Left lung (tissue), 14 donors: ENCODE measurements at places on chromosomes 11 and 22. TPM values are rescaled to one million over a fixed set of nuclear protein-coding genes. Genes with fewer than 3 reads are reported as not detected.

The POLR3H gene
- total RNA-seq: 55.4 TPM

DNA sequence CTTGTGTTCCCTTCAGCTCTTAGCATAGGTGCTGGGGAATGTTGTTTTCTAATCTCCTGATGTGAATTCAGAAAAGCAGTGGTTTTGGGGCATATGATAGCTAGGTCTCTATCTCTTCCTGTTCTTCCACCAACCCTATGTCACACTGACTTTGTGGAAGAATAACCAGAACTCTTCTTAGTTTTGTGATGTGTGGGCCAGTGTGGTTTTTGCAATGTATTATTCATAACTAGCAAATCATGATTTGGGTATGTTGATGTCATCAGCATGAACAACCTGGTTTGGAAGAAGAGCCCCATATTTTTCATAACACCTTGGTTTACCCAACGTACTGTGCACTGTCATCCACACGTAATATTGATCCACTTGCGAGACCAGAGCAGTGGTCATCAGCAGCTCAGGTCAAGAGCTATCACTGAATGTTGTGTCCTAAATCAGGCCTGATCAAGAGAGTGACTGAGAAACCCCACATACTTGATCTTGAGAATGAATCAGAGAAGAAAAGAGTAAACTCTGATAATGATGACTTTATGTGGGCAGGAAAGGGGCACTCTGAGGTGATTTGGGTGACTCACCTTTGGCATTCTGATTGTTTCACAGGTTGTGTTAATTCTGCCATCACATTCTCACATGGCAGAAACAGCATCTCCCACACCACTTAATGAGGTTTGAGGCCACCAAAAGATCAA, 19.4 kb upstream of the MS4A6E start:
- DNase-seq: no peak

DNA sequence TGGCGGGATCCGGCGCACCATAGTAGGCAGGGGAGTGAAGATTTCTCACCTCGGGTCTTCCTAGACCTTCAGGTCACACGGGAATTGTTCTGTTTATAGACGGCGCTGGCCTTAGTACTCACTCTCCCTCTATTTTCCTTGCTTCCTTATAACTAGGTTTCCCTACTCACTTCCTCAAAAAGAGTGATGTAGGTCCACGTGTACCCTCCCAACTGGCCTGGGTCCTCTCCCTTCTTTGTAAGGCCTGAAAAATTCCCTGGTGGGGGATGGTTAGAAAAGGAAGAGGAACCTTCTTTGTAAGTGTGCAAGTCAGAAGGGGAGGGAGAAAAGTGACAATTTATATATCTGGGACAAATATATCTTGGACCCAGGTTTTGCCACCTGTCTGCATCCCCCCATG, 2.9 kb upstream of the TMEM9B start:
- no peak for DNase-seq

- no peak for DNase-seq
Observed at GRCh38 chr22:32206774-32207758, 2.2 kb upstream of the RFPL2 start.

DNA sequence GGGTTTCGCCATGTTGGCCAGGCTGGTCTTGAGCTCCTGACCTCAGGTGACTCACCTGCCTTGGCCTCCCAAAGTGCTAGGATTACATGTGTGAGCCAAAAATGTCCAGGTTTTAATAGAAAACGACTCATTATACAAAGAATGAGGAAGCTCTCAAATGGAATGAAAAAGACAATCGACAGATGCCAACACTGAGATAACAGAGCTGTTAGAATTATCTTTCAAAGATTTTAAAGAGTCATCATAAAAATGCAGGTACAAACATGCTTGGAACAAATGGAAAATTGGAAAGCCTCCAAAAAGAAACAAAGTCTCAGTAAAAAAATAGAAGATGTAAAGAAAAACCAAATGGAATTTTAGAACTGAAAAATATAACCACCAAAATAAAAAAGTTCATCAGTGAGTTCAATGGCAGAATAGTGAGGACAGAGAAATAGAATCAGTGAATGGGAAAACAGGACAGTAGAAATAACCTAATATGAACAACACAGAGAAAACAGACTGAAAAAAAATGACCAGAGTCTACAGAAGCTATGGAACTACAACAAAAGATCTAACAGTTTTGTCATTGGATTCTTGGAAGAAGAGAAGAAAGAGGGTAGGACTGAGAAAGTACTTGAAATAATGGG, 10.9 kb downstream of the GAB2 start:
- DNase-seq: no peak

GRCh38 chr11:17985517-17985916, 27.3 kb downstream of the SERGEF start:
- DNase-seq: no peak

GRCh38 chr11:126410649-126411048, 55.2 kb downstream of the ST3GAL4 start:
- DNase-seq: no peak

The MS4A4A gene
- total RNA-seq: 93.6 TPM

- peak; percentile 81 for DNase-seq
Observed at GRCh38 chr11:120335556-120335907, 681 bp upstream of the ARHGEF12 start.

- no peak for DNase-seq
Observed at GRCh38 chr11:78660471-78660870, 85.8 kb upstream of the NARS2 start.

The HSD17B12 gene
- 129 TPM for total RNA-seq

The OR4S2 gene
- not detected for total RNA-seq

The OR5D18 gene
- not detected for total RNA-seq

The C11orf97 gene
- 1.8 TPM for total RNA-seq

- no peak for DNase-seq
Observed at GRCh38 chr22:31049815-31050420, 31.2 kb upstream of the SMTN start.

The OLFML1 gene
- 44.2 TPM for total RNA-seq

The EIF3F gene
- 213 TPM for total RNA-seq

DNA sequence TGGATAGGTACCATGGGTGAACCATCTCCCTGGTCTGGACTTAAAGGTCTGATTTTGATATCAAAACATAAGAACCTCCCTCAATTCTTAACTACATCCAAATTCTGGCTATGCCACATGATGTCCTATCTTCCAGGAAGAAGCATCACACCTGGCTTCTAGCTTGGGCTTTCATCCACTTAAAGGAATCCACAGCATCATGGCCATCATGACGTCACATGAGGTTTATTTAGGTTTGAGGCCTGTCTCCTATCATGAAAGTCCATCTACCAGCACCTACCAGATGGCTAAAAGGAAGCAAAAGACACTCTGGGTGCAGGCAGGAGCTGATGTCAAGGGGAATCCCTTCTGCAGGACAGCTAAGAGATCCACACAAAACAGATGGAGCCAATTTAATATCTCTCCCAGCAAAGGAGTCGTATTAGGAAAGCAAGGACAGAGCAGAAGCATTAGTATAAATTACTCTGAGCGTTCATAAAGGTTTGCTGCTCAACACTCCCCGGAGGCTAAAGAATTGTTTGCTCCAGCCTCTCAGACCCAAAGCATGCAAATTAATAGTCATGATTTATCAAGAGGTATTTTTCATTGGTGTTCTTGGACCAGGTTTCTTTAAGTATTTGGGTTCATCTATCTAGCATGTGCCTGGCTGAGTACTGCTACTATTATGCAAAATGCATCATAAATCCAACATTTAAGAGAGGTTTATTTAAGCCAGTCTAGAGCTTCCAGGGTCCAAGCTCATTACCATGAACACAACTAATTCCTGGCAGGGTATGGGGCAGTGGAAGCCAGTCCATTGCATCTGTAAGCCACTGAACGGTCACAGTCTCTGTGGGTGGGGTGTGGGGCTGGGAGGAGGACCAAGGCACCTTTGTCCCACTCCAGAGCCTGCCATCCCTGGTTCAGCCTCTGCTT, 47.2 kb downstream of the GALNT18 start:
- DNase-seq: no peak

The CHRM1 gene
- total RNA-seq: 1.2 TPM

- peak; percentile 81 for DNase-seq
Observed at GRCh38 chr11:47715082-47715669, at the start of gene AGBL2. Gene AGBL2, minus strand, starts transcription at chr11:47715369. Its CDS starts 719 bp downstream, at chr11:47714650.

The STK33 gene
- 16.9 TPM for total RNA-seq

DNA sequence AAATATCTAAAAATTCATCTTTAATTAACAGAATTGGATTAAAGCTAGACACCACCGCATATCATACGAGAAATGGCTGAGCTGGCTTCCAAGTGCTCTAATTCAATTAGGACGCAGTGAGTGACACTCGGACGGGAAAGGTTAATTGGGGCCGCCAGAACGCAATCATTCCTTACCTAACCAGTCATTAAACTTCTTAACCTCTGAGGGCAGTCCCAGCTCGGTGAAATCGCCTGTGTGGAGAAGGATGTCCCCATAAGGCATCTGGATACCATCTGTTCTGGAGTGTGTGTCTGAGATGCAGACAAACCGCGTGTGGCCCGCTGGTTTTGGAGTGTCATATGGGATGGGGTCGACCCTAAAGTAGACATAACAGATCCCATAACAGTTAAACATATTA, 50.3 kb downstream of the MPPED2 start:
- DNase-seq: no peak

The KCNQ1 gene
- 33.7 TPM for total RNA-seq

DNA sequence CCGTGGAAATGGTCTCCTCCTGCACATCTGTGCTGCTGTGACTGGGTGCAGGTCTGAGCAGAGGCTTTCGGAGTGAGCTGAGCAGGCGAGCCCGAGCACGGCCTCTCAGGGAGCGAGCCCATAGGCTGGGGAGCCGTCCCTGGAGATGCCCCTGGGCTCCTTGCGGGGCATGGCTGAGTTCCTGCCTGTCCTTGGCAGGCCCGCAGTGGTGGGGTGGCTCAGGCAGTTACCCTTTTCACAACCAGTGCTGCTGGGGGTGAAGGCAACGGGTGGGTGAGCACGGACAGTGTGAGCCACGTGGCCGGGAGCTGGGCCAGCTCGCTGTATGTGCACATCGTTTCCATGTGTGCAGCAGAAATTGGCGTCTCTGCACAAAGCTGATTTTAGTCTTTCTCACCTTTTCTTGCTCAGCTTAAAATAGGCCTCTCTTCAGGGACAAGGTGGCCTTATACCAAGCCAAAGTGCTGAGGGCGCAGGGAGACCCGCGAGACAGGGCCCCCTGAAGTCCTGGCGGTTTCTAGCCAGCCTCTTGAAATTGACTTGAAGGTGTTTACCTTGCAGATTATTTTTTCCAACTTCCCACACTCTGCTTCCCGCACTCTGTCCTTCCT, at the start of gene TP53AIP1:
Gene TP53AIP1, minus strand, starts transcription at position 55 of the 611 bp plus-strand sequence. CDS start 5,053 bp downstream, outside the sequence.
- no peak for DNase-seq

The MOGAT2 gene
- not detected for total RNA-seq

The AQP11 gene
- total RNA-seq: 0.94 TPM

- no peak for DNase-seq
Observed at GRCh38 chr11:77309401-77310085, 8.1 kb upstream of the GDPD4 start.

- no peak for DNase-seq
Observed at GRCh38 chr22:46536537-46537224, 739 bp downstream of the CELSR1 start.

GRCh38 chr11:75773595-75774353, 5.2 kb downstream of the DGAT2 start:
- no peak for DNase-seq

The KCNJ4 gene
- not detected for total RNA-seq

GRCh38 chr11:7967097-7967496, 1.9 kb upstream of the NLRP10 start:
- DNase-seq: no peak

- DNase-seq: no peak
Observed at GRCh38 chr22:19807914-19808872, 46.5 kb downstream of the GNB1L start.

DNA sequence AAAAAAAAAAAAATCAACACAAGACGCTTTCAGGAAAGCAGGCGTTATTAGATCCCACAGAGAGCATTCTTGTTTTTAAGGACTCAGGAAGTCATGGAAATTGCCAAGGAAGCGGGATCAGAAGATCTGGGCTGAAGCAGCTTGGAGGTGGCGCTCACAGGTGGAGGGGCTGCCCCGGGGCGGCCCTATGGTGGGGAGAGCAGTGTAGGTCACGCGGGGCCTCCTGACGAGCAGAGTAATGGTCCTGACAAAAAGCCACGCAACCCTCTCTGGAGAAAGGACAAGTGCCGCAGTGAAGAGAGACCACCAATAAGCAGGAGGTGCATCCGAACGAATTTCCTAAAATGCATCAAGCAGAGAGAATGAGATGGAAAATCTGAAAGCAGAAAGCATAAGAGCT, 407.0 kb downstream of the BRD1 start:
- DNase-seq: no peak

DNA sequence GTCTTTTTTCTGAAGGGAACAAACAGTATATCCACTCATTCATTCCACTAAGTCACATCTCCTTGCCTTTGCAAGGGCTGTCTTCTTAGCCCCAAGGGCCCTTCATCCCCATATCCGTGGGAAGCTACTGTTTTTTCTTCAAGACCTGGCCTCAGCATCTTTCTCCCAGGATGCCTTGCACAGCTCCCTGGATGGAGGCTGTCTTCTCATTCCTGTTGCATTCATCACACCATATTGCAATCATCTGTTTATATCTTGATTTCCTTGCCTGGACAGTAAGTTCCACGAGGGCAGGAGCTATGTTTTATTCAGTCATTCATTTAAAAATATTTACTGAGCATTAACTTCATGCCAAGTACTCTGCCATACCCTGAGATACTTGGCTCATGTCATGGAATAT, 29.3 kb upstream of the NECTIN1 start:
- DNase-seq: no peak

GRCh38 chr22:49866134-49866533, 12.5 kb downstream of the ZBED4 start:
- no peak for DNase-seq

- DNase-seq: no peak
Observed at GRCh38 chr11:46705070-46705688, 4.3 kb downstream of the ZNF408 start.

The STX5 gene
- total RNA-seq: 40.5 TPM

DNA sequence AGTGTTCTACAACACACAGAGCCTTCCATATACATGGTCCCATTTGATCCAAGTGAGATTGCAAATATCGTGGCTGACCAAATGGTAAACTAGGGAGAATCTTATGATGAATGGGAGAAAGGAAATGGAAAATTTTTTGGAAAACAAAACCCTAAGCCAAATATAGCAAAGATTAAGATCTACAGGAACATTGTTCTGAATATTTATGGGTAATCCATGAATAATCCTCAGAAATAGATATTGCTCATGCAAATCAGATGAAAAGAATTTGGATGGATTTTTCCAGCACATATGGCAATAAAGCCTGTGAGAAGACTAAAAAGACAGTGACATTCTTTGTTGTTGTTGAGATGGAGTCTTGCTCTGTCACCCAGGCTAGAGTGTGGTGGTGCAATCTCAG, 21.7 kb upstream of the PRDM10 start:
- no peak for DNase-seq

- no peak for DNase-seq
Observed at GRCh38 chr11:606245-606644, 9.5 kb downstream of the IRF7 start.

The OR8J3 gene
- total RNA-seq: not detected
